ENCODE measurements at places on chromosomes 6 and 20.

- DNase-seq, result no peak
Observed at GRCh38 chr6:101544286-101544685, 150.8 kb downstream of the GRIK2 start.

GRCh38 chr20:53828088-53828681 is 234.5 kb upstream of the ZNF217 start:
- no peak for DNase-seq

DNA sequence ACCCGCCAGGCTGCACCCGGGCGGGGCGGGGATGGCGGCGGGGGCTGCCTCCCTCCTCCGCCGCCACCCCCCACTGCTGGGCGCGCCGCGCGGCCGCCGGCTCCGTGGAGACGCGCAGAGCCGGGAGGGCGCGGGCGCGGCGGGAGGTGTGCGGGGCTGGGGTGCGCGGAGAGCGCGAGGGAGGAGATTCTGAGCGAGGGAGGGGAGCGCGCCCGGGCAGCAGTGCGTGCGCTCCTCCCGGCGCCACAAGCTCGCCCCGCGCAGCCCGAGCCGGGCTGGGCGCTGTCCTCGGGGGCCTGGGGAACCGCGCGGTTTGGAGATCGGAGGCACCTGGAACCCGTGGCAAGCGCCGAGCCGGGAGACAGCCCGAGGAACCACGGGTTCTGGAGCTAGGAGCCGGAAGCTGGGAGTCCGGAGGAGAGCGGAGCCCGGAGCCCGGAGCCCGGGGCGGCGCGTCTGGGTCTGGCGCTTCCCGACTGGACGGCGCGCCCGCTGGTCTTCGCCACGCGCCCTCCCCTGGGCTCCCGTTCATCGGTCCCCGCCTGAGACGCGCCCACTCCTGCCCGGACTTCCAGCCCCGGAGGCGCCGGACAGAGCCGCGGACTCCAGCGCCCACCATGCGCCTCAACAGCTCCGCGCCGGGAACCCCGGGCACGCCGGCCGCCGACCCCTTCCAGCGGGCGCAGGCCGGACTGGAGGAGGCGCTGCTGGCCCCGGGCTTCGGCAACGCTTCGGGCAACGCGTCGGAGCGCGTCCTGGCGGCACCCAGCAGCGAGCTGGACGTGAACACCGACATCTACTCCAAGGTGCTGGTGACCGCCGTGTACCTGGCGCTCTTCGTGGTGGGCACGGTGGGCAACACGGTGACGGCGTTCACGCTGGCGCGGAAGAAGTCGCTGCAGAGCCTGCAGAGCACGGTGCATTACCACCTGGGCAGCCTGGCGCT is at the start of gene NTSR1:
NTSR1 (plus strand) TSS at position 246 of the 946 bp plus-strand sequence; CDS start at position 618, 372 bp downstream.
- no peak for DNase-seq

DNA sequence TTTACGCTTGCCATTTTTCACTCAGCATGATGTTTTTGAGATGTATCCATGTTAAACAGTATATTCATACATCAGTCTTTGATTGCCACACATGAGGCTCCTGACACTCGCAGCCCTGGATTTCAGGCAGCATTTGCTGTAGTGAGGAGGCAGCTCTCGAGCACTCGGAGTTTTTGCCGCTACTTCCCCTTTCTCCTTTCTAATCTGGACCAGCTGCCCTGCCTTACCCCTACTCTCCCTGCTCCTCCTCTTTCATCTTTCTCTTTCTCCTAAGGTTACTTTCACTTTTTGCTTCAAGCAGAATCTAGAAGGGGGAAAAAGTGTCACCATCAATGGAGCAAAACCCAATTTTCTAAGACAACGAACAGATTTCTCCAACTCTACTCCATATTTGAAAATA is 5.9 kb upstream of the CST3 start:
- no peak for DNase-seq

DNA sequence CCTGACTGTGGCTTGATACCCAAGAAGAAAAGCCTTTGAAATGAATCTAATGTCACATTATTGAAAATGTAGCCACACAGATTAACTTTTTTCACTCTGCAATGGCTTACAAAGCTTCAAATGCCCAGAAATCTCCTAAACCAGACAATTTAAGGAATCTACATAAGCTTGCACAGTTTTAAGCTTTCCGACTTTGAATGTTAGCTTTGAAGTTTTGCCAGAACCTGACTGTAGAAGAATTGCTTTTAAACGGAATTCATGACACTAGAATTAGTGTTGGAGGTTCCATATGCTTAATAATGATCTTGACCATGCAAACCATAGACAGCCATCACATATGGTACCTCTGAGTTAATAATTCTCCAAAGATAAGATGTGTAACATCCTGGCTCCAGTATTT is 798.5 kb upstream of the EPHA7 start:
- no peak for DNase-seq

DNA sequence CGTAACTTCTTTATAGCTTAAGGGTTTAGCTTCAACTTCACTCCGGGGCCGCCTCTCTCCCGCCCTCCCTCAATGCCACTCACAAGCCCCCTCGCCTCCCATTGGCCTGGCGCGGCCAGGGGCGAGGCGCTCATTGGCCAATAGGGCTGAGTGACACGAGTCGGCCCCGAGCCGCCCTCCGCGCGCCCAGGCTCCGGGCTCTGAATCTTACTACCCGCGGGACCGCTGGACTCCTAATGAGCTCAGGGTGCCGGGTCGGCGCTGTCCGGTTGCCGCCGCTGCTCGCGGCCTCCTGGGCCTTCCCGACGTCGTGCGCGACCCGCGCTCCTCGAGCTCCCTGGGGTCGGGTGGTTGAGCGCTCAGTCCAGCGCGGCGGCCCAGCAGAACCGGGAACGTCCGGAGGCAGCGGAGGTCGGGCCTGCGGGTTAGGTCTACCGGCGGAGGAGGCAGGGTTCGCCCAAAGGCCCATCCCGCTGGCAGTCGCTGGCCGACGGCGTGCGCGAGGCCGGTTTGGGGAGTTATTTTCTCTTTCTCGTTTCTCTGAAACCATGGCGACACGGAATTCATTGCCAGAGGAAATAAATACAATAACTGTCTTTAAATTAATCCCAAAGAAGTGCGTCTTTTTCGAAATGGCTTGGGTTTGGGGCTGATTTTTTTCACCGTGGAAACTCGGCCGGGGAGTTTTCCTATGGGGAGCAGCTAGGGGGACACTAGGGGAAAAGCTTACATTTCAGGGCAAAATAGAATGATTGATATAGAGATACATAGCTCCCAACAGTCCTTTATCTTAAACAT is at the start of gene SIM1:
SIM1 (minus strand) TSS at position 19 of the 798 bp plus-strand sequence. CDS start 1,453 bp downstream, outside the sequence.
- DNase-seq, result no peak

DNA sequence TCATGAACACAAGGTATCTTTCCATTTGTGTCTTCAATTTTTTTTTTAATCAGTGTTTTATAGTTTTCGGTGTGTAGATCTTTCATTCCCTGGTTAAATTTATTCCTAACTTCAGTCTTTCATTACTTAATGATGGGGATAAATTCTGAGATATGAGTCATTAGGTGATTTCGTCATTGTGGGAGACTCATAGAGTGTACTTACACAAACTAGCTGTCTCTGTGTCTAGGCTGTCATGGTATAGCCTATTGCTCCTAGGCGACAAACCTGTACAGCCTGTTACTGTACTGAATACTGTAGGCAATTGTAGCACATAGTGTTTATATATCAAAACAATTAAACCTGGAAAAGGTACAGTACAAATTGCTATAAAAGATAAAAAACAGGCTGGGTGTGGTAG is 42.1 kb downstream of the SMAP1 start:
- no peak for DNase-seq

- DNase-seq, result no peak
Observed at GRCh38 chr20:19855416-19855815, 97.4 kb downstream of the RIN2 start.

DNA sequence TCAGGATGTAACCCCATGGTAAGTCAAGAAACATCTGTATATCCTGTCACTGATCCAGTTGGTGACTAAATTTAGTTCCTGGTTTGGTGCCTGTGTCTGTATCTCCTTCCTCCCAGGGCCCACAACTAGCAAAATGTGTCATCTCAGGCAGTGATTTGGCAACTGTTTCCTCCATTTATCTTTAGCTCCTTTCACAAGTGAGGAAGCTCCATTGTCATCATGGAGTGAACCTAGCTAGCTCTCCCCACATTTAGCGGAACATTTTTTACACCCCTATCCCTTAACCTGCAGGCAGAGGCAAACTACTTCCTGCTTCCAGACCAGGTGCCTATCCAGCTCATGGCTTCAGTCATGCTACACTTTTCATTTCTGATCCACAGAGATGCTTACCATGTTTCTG is 99.5 kb downstream of the IPCEF1 start:
- no peak for DNase-seq

- no peak for DNase-seq
Observed at GRCh38 chr6:158868122-158868480, 48.9 kb upstream of the EZR start.

- no peak for DNase-seq
Observed at GRCh38 chr20:14332866-14333265, 4.5 kb downstream of the FLRT3 start.

- DNase-seq, result no peak
Observed at GRCh38 chr6:135135835-135136234, 45.3 kb upstream of the MYB start.

Measured in stimulated activated CD4-positive, alpha-beta T cell treated with anti-CD3 and anti-CD28 coated beads, Interleukin-1b, Interleukin-23, amount 100 ng/mL, for 24 hours (primary cell).